ENCODE measurements at places on chromosomes 11 and 22.

- peak; percentile 85 for DNase-seq
These were observed 7.6 kb downstream of the KCNQ1OT1 start for GRCh38 chr11:2691991-2692875.

DNA sequence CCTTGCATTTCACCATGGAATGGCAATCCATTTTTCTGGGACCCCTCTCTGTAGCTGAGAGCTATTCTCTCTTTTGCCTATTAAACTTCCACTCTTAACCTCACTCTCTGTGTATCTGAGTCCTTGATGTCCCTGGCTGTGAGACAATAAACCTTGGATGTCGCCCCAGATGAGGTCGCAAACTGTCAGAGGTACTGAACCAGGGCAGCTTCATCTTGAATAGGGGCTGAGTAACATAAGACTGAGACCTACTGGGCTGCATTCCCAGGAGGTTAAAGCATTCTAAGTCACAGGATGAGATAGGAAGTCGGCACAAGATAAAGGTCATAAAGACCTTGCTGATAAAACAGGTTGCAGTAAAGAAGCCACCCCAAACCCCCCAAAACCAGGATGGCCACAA, 68.0 kb downstream of the RSF1 start:
- peak; percentile 69 for DNase-seq

- peak; percentile 81 for DNase-seq
These were observed 540.3 kb downstream of the NTM start for GRCh38 chr11:131910523-131911387.

DNA sequence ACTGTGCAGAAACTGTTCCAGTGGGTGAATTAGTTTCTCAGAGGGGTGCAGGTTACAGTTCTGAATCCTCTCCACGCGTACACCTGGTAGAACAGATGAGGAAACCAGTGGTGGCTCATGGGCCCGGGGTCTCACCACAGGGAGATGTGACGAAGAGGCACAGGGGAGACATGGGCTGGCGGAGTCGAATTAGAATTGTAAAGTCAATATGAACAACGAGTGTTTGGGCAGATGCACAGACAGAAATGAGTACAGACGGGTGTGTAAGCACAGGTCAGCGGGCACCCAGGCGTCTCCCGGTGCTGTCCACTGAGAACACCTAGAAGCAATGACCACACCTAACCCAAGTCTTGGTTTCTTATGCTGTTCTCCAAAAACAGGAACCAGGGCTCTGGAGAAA, 41.8 kb downstream of the GNB1L start:
- DNase-seq = peak; percentile 21

GRCh38 chr11:12234221-12234620, 123.8 kb downstream of the MICAL2 start:
- DNase-seq = no peak

DNA sequence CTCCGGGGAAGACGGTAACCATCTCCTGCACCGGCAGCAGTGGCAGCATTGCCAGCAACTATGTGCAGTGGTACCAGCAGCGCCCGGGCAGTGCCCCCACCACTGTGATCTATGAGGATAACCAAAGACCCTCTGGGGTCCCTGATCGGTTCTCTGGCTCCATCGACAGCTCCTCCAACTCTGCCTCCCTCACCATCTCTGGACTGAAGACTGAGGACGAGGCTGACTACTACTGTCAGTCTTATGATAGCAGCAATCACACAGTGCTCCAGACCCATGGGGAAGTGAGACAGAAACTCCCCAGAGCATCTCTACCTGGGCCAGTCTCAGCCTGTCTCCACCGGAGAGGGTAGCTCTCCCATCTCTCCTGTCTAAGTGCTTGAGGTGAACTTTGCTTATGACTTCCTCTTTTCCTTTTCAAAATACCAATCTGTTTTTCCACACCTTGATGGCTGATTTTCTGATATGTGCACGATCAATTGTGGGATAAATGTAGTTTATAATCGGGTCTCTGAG, 48.5 kb upstream of the VPREB1 start:
- no peak for DNase-seq
